ENCODE measurements at places on chromosomes 2 and 18.

DNA sequence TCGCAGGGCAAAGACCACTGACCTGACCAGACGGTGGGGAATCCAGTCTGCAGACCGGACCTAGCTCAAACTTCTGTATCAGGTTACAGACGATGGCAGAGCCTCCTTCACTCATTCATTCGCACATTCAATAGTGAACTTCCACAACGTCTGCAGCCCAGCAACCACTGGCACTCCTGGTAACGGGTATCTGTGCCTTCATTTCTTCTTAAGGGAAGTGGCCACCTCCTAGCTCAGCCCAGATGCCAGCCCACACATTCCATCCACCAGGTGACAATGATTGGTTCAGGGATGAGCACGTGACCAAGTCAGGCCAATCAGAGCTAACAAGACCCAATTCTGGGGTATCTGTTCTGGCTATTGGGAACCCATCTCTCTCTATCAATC is 15.9 kb upstream of the ARMC9 start:
- no peaks in the 10 kb centered on the region for H3K27me3 ChIP-seq
- no peak overlapping the region for H3K27ac ChIP-seq
- peaks cover 4% of the 10 kb centered on the region for H3K4me1 ChIP-seq
- DNase-seq, result no peak

GRCh38 chr2:166140932-166141331 is 13.1 kb upstream of the SCN1A start:
- no peaks in the 10 kb centered on the region for H3K27me3 ChIP-seq
- no peak overlapping the region for H3K4me3 ChIP-seq
- H3K27ac ChIP-seq, result no peak overlapping the region
- DNase-seq, result no peak
- H3K36me3 ChIP-seq, result no peaks in the 10 kb centered on the region

GRCh38 chr2:29983308-29983707 is 61.9 kb upstream of the ALK start:
- no peaks in the 10 kb centered on the region for H3K4me1 ChIP-seq
- no peak overlapping the region for H3K27ac ChIP-seq
- no peak for DNase-seq
- no peaks in the 10 kb centered on the region for H3K36me3 ChIP-seq

DNA sequence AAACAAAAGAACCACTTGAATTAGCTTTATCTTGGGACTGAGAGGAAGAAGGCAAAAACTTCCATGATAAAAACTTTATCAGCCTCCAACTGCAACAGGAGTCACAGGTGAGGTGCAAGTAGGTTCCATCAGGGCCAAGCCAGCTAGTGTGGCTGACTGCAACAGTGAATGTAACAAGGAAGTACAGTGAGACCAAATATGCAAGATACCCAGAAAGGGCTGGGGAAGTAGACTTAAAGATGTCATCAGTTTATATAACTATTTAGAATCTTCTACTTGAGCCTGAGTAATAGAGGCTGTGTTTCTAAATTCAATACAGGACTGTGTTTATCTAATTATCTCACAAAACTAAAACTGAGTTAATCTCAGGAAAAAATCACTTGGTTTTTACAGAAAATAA is 14.8 kb downstream of the PLEKHM3 start:
- no peaks in the 10 kb centered on the region for H3K27me3 ChIP-seq
- no peak for DNase-seq
- H3K27ac ChIP-seq, result no peak overlapping the region
- H3K4me3 ChIP-seq, result no peak overlapping the region
